Stimulated activated CD8-positive, alpha-beta memory T cell treated with anti-CD3 and anti-CD28 coated beads, Interleukin-2, amount 100 ng/mL, for 1 hour (primary cell): ENCODE measurements at places on chromosomes 2 and 18.
A peak's percentile ranks its signal among the peaks of the same experiment; 100 is the strongest.

- peak; percentile 61 for DNase-seq
These were observed at the start of gene STAT4 for GRCh38 chr2:191150600-191151330. Gene STAT4, minus strand, starts transcription at chr2:191150994. Its CDS starts 2,791 bp downstream, at chr2:191148203.

GRCh38 chr2:200533754-200534153 is 7.7 kb downstream of the SGO2 start:
- DNase-seq, result no peak

- no peak for DNase-seq
These were observed 118.6 kb downstream of the AQP4 start for GRCh38 chr18:26746826-26747475.

DNA sequence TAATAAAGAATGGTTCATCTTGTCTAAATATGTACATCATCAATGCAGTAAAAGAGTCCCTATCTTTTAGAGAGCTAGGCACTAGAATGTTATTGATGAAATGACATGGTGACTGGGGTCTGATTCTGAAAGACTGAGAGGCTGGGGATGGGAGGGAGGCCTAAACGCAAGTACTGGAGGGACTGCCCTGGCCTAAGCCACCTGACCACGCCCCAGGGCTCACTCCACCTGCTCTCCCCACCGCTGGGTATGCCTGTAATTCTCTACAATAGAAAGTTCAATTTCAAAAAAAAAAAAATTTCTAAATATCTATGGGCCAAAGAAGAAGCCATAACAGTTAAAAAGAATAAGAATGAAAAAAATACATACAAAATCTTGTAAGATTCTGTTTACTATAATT is 194.0 kb downstream of the HDAC4 start:
- no peak for DNase-seq

- DNase-seq, result no peak
These were observed 117.3 kb downstream of the FAM117B start for GRCh38 chr2:202752071-202752470.

- DNase-seq, result no peak
These were observed 18.4 kb downstream of the MXD1 start for GRCh38 chr2:69933254-69933828.

DNA sequence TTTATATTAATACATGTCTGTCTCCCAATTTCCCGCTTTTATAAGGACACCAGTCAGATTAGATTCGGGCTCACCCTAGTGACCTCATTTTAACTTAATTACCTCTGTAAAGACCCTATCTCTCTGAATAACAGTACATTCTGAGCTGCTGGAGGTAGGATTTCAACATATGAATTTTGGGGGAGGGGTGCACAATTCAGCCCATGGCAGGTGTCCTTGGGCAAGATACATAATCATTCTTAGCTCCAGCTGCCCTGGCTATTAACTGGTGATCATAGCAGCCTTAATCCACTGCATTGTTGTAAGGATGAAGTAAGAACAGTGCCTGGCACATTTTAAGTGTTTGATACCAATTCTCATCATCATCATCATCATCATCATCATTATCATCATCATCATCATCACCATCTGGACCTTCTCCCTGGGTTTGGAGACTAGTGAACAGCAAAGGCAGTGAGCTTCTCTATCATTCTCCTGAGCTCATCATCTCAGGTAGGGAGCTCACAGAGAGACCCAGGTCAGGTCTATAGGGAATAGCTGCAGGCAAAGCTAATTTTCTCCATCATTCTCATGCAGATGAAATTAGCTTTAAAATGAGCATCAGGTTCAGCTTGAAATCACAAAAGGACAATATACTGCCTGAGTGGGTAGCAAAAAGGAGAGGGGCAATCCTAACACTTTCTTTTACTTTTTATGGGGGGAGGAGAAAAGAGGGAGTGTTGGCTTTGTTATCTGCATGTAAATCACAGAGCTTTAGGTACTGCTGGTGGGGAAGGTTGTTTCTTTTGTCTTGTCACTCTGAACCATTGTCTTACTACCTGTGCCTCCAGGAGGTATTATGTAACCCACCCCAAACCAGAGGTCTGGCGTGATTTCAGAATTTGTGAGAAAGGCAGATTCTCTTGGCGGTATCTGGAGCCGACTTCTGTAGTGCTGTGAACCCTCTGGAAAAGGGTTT is 125.5 kb upstream of the SPRED2 start:
- no peak for DNase-seq

DNA sequence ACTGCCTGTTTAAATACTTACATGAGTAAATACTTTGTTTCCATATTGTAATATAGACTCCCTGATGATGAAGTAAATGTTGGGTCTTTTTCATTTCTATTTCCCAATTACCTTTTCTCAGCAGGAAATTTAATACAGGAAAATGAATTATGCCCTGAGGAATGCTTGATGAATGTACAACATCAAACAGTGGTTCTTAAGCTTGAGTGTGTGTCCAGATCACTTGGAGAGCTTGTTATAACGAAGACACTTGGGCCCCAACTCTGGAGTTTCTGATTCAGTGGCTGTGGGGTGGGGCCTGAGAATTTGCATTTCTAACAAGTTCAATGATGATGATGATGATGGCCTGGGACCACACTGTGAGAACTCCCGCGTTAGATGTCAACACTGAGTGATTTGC is 7.1 kb upstream of the ME2 start:
- DNase-seq, result no peak
